Omental fat pad (tissue), 4 donors: ENCODE measurements at places on chromosomes 4 and X. TPM values are rescaled to one million over a fixed set of nuclear protein-coding genes. Genes with fewer than 3 reads are reported as not detected.

MAGEA9B gene
- total RNA-seq, result not detected

GUCY1A1 gene
- total RNA-seq, result 15.4 TPM

IDH3G gene
- total RNA-seq, result 99.5 TPM

FAM47E gene
- 2.3 TPM for total RNA-seq

RADX gene
- total RNA-seq, result 3.6 TPM

C4orf51 gene
- not detected for total RNA-seq

CFP gene
- 9.8 TPM for total RNA-seq

GABRA4 gene
- not detected for total RNA-seq

EGFL6 gene
- total RNA-seq, result not detected

GPR50 gene
- total RNA-seq, result not detected

SOWAHD gene
- 0.72 TPM for total RNA-seq

PDE5A gene
- total RNA-seq, result 11.6 TPM

BANK1 gene
- 7.7 TPM for total RNA-seq

CPZ gene
- 0.32 TPM for total RNA-seq

ARHGAP6 gene
- 45.5 TPM for total RNA-seq

PHKA1 gene
- 9.3 TPM for total RNA-seq

BEX3 gene
- 68.5 TPM for total RNA-seq

RIPPLY1 gene
- not detected for total RNA-seq

CXCL11 gene
- total RNA-seq, result not detected

GAGE1 gene
- not detected for total RNA-seq

SYN1 gene
- 3.1 TPM for total RNA-seq

TRIML2 gene
- total RNA-seq, result not detected

USP17L5 gene
- total RNA-seq, result not detected

PAGE2 gene
- total RNA-seq, result not detected

SLC6A14 gene
- total RNA-seq, result not detected

WNK3 gene
- total RNA-seq, result 1.4 TPM

ADH1B gene
- 4,408 TPM for total RNA-seq

HAND2 gene
- 4.2 TPM for total RNA-seq

TMEM150C gene
- total RNA-seq, result 33.2 TPM

PRDM8 gene
- 4.8 TPM for total RNA-seq

REPS2 gene
- 4.8 TPM for total RNA-seq

UNC5C gene
- total RNA-seq, result 6.6 TPM

CLGN gene
- 0.19 TPM for total RNA-seq

POLN gene
- total RNA-seq, result 4.8 TPM

HS6ST2 gene
- 0.13 TPM for total RNA-seq

NHSL2 gene
- 15.0 TPM for total RNA-seq

NPY2R gene
- not detected for total RNA-seq

UGT8 gene
- 0.12 TPM for total RNA-seq

MAGIX gene
- total RNA-seq, result 1.1 TPM

SMPX gene
- total RNA-seq, result not detected

FRG2 gene
- not detected for total RNA-seq

IGFBP7 gene
- total RNA-seq, result 515 TPM

SPANXB1 gene
- not detected for total RNA-seq

CRMP1 gene
- 1.9 TPM for total RNA-seq

CXCL10 gene
- total RNA-seq, result 3.5 TPM

ARHGAP4 gene
- 72.2 TPM for total RNA-seq

GPC3 gene
- total RNA-seq, result 48.9 TPM

TRMT10A gene
- 7.9 TPM for total RNA-seq

CHST7 gene
- 29.9 TPM for total RNA-seq

TENM3 gene
- 47.2 TPM for total RNA-seq
